ENCODE measurements at places on chromosomes 6 and 20.
A peak's percentile ranks its signal among the peaks of the same experiment; 100 is the strongest.

DNA sequence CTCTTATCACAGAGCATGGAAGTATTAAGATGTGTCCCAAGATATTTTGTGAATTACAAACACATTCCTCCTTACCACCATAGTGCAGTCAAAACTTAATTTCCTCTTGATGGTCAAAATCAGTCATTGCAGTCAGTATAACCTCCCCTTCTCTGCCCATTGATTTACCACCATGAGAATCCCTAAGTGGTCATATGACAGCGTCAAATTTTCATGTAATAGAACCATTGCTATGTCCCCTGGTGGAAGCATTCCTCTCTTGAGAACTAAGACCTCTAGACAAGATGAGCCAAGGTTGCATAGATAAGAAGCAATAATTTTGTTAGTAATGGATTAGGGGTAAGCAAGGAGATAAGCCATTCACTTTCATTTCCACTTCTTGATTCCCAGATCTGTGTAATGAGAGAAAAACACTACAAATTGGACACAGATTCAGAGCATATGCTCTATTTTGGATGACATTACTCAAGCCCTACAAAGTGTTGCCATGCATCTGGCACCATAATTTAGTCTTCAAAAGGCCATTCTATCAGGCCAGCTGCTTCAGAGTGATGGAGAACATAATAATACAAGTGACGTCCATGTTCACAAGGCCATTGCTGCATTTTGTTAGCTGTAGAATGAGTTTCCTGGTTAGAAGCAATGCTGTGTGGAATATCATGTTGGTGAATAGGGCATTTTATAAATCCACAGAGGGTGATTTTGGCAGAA, 49.6 kb upstream of the PDE7B start:
- DNase-seq = no peak

DNA sequence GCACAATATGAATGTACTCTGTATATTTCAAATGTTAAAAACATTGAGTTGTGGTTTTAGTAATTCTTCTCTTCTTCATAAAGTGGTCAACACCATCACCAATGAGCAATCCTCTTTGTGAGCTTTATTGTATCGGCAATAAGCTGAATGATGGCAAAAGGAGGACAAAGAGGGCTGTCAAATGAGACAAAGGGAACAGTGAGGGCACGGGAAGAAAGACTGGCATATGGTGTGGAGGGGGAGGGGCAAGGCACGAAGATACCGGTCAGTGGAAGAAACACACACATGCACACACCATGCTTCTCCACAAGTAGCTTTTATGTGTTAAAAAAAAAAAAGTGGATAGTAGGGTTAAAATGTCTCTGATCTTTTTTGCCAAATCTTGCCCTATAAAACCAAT, 506.8 kb upstream of the CITED2 start:
- no peak for DNase-seq

DNA sequence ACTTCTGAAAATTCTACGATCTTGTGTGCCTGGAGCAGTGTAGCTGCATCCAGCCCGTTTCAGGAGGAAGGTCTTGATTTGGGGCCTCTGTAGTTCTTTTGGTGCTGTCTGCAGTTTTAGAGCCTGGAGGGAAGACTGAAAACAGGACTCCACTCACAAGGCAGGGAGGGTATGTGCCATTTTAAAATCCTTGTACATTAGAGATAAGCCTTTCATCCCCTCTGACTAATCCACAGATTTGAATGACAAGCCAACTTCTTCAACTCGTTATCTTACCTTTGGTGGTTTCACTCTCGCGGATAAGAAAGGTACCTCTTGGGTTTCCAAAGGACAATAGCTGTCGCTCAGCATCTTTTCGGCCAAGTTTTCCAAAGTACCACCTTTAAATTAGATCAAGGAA, 98.0 kb upstream of the TRAF3IP2 start:
- no peak for DNase-seq

DNA sequence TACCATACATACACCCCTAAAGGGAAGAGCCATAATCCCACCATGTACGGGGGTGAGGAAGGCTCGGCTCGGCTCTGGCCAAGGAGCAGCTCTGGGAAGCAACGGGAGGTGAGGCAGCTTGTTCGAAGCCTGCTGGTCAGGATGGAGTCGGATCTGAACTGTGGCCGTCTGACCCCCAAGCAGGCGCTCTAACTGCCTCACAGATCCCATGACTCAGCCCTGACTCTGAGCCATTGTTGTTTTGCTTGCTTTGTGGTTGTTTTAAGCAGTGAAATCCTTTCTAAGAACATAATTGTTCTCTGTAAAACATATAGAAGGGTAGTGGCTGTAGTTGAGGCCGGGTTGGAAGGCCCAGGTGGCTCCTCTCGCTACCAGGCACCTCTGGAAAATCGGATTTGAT, 10.9 kb downstream of the C6orf132 start:
- DNase-seq = no peak

DNA sequence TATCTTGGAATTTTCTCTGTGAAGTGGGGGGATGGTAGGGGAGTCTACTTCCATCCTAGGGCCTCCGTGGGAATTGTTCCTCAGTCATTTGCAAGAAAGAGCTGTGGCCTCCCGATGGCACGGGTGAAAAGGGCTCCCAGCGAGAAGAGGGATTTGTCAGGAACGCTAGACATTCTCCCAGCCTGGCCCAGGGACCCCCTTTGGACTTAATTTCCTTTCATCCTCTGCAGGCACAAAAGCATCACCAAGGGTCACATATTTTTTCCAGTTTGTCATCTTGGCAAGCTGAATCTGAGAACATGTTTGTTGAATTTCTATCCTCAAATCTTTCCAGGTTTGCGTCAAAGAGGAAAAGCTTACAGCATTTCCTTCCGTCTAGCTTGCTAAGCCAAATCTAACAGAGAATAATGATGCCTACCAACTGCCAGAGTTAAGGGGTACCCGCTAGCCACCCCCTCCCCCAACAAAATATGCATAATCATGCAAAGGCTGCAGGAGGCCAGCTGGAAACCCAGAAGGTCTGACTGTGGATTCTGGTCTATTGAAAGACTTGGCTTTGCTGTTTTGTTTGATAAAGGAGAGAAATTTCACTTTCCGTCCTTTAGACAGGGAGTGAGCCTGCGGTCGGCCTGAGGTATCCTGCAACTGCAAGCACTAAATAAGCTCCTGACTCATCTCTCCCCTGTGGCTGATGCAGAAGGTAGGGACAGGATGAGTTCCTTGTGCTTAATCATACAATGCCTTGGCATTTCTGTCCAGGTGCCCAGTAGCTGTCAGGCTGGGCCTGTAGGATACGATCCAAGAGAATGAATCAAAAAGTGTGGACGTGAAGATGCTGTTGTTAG, 23.1 kb downstream of the PSMG4 start:
- DNase-seq = no peak

DNA sequence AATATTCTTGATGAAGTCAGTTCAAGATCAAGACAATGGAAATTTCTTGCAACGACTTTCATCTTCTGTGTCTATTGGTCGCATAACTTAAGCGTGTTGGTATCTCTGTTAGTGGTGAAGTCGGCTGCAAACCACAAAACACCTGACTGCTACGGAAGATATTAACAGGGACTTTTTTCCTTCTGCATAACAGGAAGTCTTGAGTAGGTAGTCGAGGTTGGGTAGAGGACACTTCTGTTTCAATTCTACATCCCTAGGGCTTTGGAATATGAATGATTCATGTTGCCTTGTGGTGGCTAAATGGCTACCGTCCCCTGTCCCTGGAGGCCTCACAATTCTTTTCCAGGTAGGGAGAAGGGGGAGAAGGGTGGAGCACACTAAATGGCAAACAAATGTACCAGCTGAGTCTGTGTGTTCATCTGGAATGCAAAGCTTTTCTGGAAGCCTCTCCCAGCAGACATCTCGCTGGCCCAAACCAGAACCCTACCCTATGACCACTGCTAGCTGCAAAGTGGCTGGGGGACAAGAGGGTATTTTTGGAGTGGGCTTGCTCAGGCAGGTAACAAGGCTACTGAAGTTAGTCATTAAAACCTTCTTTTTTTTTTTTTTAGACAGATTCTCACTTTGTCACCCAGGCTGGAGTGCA, 34.6 kb upstream of the NKX2-2 start:
- no peak for DNase-seq

DNA sequence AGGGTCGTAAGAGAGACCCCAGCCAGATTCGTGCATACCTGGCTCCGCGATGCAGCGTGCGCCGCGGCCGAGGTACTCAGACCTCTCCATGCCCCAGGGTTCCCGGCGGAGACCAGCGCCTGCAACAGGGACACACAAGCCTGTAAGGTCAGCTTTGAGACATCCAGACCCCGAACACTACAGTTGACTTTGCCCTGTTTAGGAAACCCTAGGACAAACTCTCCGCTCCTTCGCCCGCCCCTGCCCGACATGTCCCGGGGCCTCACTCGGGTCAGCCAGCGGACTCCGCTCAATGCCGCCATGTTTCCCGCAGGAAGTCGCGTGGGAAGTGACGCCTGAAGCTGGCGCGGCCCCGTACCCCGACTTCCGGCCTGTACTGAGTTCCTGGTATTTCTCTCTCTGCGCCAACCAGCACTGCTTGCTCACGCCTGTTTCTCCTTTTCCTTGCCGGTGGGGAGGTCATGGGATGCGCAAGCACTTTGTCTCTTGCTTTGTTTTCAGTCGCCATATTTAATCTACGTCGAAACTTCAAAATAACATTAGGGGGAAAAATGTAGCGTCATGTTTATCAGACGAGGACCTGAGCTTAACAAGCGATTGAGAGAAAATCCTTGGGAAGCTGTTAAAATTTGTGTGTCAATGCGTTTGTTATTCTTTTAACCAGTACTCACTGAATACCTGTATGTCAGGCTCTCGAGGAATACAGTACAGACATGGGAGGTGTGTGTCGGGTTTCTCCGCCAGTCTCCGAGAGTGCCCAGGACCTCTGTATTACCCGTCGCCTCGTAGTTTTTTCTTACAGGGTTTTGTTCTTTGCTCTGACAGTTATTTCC, at the start of gene IDH3B:
Gene IDH3B, minus strand, starts transcription at position 330 of the 833 bp plus-strand sequence. Its CDS starts 28 bp downstream, at position 302.
- DNase-seq = peak; percentile 95

GRCh38 chr6:33599413-33599938, 19.4 kb upstream of the BAK1 start:
- DNase-seq = no peak

- DNase-seq = no peak
Measured at GRCh38 chr20:35839904-35840303, 68.1 kb downstream of the PHF20 start.

GRCh38 chr6:129183681-129184301, 300.9 kb downstream of the LAMA2 start:
- no peak for DNase-seq

- no peak for DNase-seq
Measured at GRCh38 chr6:25623879-25624278, 28.1 kb upstream of the SCGN start.

DNA sequence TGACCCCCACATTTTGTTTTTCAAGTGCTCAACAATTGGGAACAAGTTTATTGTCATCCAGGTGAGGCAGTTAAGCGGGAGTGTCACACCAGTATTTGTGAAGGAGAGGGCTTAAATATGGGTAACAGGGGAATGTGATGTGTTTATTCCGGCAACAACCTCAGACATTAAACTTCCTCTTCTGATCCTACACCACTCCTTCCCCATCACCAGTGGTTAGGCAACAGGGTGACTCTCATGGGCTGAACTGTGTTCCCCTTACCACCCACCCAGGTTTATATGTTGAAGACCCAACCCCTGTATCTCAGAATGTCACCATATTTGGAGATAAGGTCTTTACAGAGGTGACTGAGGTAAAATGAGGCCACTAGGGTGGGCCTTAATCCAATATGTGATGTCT, 52.1 kb upstream of the RNF182 start:
- DNase-seq = no peak

DNA sequence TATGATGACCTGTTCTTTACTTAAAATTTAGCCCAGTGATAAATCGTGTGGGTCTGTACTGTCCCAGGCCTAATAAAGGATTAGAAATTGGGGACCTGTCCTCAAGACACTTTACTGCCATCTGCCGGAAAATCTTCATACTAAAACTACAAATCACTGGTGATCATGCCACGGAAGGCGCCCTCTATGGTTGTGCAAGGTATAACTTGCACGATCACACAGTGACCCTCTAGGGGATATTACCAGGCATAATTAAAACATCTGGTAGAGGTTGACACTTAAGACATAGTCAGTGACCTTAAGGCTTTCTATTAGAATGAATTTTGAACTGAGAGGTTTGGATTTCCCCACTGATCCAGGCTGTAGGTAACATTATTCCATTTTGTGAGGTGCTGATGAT, 172.6 kb downstream of the BMP2 start:
- no peak for DNase-seq

Data from NCI-H2227 treated with DMSO at 0.1 percent for 48 hours (cell line).